ENCODE measurements at places on chromosomes 16 and 17.

DNA sequence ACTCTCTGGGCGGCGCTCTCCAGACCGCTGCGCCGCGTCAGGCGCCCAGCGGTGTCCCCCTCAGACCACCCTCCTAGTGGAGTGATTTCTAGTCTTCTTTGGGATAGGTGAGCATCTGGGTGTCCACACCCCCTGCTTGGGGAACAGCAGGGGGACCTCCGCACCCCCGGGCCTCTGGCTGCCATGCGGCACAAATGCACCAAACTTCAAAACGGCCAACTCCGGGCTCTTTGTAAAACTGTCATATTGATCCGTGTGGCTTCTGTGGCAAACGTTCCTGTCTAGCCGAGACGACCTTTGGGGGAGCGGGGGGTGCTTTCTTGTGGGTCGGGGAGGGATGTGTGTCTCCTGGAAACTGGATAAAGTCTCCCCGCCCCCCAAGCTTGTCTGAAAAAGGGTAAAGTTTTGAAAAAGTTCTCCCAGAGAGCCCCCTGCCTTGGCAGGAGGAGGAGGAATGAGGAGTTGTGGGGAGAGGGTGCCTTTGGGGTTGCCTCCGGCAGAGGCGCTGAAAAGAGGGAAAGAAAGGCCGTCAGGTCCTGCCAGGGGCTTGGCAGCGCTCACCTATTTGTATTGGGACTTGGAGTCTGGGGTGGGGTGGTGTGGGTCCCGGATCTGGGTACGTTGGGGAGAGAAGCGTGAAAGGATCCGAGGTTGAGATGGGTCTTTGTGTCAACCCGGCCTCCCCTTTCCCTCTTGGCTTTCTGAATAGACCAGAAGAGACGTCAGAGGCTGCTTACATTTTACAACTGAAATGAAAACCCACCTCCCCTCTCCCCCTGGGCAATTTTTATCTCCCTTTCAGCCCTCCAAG is 2.2 kb upstream of the CHD3 start:
- no peak for DNase-seq

DNA sequence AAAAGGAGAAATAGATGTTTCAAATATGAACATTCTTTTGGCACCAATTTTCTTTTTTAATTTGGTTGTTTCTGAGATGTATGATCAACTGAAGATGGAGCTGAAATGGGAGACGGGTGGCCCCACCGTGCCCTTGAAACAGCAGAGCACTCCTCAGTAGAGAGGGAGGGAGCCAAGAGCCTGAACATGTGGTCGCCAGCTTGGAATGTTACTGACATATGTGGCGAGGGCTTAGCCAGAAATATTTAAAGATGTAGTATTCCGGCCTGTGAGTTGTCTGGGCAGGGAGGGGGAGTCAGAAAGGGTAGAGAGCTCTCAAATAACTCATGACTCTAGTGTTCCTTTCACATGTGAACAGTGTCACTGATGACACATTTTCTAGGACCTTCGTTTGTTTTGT is 13.3 kb upstream of the MRC2 start:
- DNase-seq, result no peak

DNA sequence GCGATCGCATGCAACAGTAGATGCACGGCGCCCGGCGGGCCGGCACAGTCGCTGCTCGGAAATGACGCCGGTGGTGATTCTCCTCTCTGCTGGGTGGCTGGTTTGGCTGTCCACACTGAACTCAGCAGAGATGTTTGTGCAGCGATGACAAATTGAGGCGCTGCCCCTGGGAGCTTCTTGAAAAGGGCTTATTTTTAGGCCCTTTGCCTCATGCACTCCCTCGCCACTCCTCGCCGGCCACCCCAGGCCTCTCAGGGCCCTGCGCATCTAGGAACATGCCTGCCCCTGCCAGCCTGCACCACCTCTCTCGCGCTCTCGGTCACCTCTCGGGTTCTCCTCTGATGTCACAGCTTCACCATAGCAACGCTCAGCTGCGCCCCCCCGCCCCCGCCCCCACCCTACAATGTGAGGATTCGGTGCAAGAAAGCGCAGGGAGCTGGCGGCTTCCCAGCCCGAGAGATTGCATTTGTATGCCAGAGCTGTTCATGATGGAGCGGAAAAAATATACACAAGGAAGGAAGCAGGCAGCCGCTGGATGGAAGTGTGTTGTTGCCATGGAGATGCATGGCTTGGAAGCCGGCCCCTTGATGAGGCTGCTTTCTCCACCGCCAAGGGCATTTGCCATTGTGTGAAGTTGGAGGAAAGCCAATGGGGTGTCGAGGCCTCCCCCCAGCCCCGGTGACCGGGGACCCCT is 81.3 kb upstream of the PLCG2 start:
- DNase-seq, result peak; percentile 60

- peak; percentile 65 for DNase-seq
These were observed 21.7 kb downstream of the SLC25A10 start for GRCh38 chr17:81733507-81734404.
